Lung (tissue), 17 donors: ENCODE measurements at places on chromosomes 2 and 18. TPM values are rescaled to one million over a fixed set of nuclear protein-coding genes. Genes with fewer than 3 reads are reported as not detected.

ASXL3 gene
- 0.08 TPM for polyA plus RNA-seq

RBKS gene
- polyA plus RNA-seq: 4.9 TPM

RAX gene
- polyA plus RNA-seq: 0.02 TPM

DLX1 gene
- polyA plus RNA-seq: 0.05 TPM

C2orf92 gene
- polyA plus RNA-seq: 1.8 TPM

C2orf72 gene
- polyA plus RNA-seq: 0.28 TPM

ASAP2 gene
- 14.8 TPM for polyA plus RNA-seq

LOXL3 gene
- polyA plus RNA-seq: 2.9 TPM

MAP3K19 gene
- polyA plus RNA-seq: 2.9 TPM

CD8B2 gene
- polyA plus RNA-seq: 0.13 TPM

KRCC1 gene
- polyA plus RNA-seq: 31.2 TPM

DNA sequence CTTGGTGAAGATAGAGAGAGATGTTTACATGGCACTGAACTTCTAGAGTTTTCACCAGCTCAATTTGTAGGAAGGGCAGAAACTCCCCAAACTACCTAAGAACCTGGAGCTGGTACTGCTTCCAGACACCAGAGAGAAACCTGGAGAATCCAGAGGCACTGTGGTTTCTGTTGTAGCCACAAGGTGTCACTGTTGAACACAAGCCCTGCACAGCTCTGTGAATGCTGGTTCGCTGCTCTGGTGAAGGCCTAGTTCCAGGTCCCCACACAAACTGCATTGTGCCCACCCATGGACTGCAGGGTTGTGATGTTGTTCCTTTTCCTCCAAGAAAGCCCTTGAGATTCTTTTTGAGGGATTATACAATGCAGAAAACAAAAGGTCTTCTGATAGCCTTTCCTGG, 150.5 kb upstream of the HS6ST1 start:
- H3K4me3 ChIP-seq: no peak overlapping the region
- H3K4me1 ChIP-seq: peaks cover 7% of the 10 kb centered on the region
- DNase-seq: no peak
- no peak overlapping the region for H3K27ac ChIP-seq
- H3K36me3 ChIP-seq: no peaks in the 10 kb centered on the region

DNA sequence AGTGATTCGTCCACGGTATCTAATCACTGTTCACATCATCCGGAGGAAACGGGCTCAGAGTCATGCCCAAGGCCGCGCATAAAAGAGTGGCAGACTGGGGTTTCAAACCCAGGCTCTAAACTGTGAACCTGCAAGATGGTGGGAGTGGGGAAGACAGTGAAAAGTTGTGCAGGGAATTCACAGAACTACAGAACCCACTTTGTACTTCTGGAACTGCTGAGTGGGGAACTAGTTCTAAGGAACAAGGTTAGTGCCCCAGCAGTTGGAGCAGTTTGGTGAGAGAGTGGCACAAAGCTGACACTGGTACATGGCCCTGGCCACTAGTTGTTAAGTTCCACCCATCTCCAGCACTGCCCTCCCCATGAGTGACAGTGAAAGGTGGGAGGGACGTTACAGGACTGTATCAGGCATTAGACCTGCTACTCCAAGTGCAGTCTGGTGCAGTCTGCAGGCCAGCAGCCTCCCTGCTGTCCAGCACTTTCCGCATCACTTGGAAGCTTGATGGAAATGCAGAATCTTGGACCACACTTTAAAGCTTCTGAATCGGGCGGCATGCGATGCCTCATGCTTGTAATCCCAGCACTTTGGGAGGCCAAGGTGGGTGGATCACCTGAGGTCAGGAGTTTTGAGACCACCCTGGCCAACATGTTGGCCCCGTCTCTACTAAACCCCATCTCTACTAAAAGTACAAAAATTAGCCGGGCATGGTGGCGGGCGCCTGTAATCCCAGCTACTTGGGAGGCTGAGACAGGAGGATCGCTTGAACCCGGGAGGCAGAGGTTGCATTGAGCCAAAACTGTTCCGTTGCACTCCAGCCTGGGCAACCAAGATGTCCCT, 47.3 kb downstream of the C2orf42 start:
- H3K36me3 ChIP-seq: no peaks in the 10 kb centered on the region
- DNase-seq: peak; percentile 75
- peak overlapping the region; percentile 82 for H3K27ac ChIP-seq
- H3K4me3 ChIP-seq: no peak overlapping the region
- peaks cover 8% of the 10 kb centered on the region for H3K4me1 ChIP-seq
- H3K27me3 ChIP-seq: no peaks in the 10 kb centered on the region

DNA sequence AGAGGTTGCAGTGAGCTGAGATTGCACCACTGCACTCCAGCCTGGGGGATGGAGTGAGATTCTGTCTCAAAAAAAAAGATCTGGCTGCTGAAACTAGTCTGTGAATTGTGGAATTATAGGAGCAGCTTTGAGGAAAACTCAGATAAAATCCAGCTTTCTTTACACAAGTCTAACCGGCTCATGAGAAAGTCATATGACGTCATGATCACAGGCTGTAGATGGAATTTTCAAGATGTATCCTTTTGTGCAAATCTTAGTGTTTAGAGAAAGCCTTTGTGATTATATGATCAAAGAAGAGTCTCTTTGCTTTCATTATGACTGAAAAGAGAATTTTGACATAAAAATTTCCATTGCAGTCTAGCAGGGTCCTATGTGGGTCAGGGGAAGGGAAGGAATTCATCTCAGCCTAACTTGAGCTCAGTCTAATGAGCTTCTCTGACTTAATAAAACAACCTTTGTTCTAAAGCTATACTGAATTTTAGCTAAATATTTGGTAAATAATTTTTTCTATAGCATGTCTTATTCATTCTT, 90.2 kb upstream of the NCK2 start:
- H3K4me1 ChIP-seq: no peaks in the 10 kb centered on the region
- no peaks in the 10 kb centered on the region for H3K27me3 ChIP-seq
- DNase-seq: no peak
- no peaks in the 10 kb centered on the region for H3K36me3 ChIP-seq

DNA sequence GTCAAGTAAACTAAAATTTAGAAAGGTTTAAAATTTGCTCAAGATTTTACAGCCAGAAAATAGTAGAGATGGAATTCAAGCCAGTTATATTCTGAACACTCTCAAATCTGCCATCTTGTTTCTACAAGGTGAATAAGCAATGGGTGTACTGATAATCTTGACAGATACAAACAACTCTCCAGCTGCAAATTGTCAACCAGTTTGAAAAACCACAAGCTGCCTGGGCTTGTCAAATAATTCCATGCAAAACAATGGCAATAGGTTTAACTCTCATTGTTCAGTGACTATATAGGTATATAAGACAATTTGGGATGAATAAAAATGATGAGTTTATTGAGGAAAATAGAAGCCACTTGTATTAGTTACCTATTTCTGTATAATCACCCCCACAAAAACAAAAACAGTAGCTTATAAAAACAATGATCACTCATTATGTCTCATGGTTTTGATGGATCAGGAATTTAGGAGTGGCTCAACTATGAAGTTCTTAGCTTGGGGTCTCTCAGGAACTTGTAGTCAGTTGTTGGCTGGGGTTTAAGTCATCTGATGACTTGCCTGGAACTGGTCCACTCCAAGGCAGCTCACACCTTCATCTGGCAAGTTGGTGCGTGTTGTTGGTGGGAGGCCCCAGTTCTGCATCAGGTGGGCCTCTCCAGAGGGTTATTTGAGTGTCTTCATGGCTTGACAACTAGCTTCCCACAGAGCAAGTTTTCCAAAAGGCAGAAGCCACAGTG, 12.6 kb upstream of the EVA1A start:
- H3K4me3 ChIP-seq: no peak overlapping the region
- no peak for DNase-seq
- no peaks in the 10 kb centered on the region for H3K36me3 ChIP-seq
- no peak overlapping the region for H3K27ac ChIP-seq
- no peaks in the 10 kb centered on the region for H3K27me3 ChIP-seq
- H3K4me1 ChIP-seq: no peaks in the 10 kb centered on the region

- H3K4me1 ChIP-seq: peaks cover 16% of the 10 kb centered on the region
- H3K36me3 ChIP-seq: no peaks in the 10 kb centered on the region
- DNase-seq: no peak
- no peak overlapping the region for H3K27ac ChIP-seq
Measured at GRCh38 chr2:8414946-8415879, 266.6 kb upstream of the ID2 start.

- no peaks in the 10 kb centered on the region for H3K27me3 ChIP-seq
- no peak overlapping the region for H3K27ac ChIP-seq
- peak; percentile 43 for DNase-seq
Measured at GRCh38 chr2:197674591-197674990, 796 bp downstream of the RFTN2 start.

DNA sequence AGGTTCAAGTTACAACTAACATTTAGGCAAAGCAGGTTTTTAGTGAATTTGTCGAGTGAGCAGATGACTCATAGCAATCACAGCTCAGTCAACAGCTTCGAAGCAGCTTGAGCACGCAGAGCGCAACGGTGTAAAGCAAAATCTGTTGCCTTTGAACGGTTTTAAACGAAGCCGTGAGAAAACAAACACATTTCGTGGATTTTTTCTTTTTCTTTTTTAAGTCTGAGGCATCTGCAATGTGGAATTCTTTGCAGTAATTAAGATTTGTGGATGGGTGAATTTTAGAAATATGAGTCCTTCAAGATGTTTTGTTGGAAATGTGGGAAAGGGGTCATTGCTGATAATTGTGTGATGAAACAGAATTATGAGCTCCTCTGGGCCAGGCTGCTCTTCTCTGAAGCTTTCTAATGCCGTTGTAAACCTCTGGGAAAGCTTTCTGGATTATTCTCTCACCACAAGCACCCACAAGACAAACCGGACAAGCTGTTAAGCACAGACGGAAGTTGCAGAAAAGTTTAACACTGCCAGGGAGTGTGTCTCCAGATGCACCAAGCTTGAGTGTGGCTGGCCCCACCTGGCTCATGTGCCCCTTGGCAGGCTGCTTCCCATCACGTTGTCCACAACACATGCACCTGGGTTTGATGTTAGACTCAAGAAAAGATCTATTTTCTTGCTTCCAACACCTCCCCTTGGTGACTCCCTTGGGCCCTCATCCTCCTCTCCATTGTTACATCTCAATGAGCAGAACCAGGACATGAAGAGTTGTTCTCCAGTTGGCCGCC, 224.7 kb downstream of the ACKR3 start:
- H3K27ac ChIP-seq: no peak overlapping the region
- peak; percentile 90 for DNase-seq
- no peak overlapping the region for H3K4me3 ChIP-seq
- peaks cover 14% of the 10 kb centered on the region for H3K4me1 ChIP-seq
- no peaks in the 10 kb centered on the region for H3K36me3 ChIP-seq

DNA sequence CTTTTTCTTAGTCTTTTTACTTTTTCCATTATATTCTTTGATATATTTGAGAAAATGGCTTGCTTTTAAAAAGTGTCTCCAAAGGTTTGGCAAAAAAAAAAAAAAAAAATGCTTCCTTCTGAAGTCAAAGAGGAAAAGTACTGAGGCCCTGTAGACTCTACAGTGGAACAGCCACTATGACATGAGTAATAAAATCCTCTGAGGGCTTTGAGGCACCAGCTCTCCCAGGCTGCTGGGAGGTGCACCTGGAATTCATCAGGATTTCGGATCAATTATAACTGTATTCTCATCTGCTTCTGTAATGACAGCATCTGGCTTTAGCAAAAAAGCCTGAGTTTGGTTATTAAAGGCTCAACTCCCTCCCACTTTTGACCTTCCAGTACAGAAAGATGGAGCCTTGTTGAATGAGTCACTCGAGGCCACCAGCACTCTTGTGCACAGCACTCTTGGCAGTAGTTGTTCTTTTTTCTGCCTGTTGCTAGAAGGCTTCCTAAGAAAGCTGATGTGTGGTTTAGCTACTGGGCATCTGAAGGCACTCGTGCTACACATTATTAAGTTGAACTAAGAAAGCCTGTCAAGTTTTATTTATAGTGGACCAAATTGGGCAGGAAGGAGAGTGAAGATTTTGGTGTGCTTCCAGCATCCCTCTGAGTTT, 131.3 kb downstream of the PRPF40A start:
- H3K27me3 ChIP-seq: no peaks in the 10 kb centered on the region
- DNase-seq: no peak
- H3K4me3 ChIP-seq: no peak overlapping the region
- H3K4me1 ChIP-seq: no peaks in the 10 kb centered on the region
- H3K36me3 ChIP-seq: peaks cover 5% of the 10 kb centered on the region

GRCh38 chr2:169599568-169599967, 15.4 kb downstream of the PPIG start:
- H3K27ac ChIP-seq: no peak overlapping the region
- H3K4me1 ChIP-seq: no peaks in the 10 kb centered on the region
- H3K27me3 ChIP-seq: no peaks in the 10 kb centered on the region
- H3K36me3 ChIP-seq: peaks cover 3% of the 10 kb centered on the region
- H3K4me3 ChIP-seq: no peak overlapping the region

- DNase-seq: no peak
- H3K4me1 ChIP-seq: no peaks in the 10 kb centered on the region
- no peaks in the 10 kb centered on the region for H3K27me3 ChIP-seq
- H3K27ac ChIP-seq: no peak overlapping the region
- no peak overlapping the region for H3K4me3 ChIP-seq
Measured at GRCh38 chr2:64919261-64919660, 69.9 kb upstream of the SLC1A4 start.

GRCh38 chr18:52730972-52731619, 391.1 kb downstream of the DCC start:
- H3K4me1 ChIP-seq: no peaks in the 10 kb centered on the region
- DNase-seq: no peak
- no peaks in the 10 kb centered on the region for H3K36me3 ChIP-seq
- H3K4me3 ChIP-seq: no peak overlapping the region

GRCh38 chr2:38436227-38436664, 59.2 kb upstream of the ATL2 start:
- no peak for DNase-seq
- no peak overlapping the region for H3K4me3 ChIP-seq
- no peaks in the 10 kb centered on the region for H3K4me1 ChIP-seq
- H3K27me3 ChIP-seq: no peaks in the 10 kb centered on the region
- no peak overlapping the region for H3K27ac ChIP-seq

GRCh38 chr2:68188831-68189230, 31.1 kb downstream of the PNO1 start:
- H3K27ac ChIP-seq: no peak overlapping the region
- no peak for DNase-seq
- no peaks in the 10 kb centered on the region for H3K27me3 ChIP-seq

DNA sequence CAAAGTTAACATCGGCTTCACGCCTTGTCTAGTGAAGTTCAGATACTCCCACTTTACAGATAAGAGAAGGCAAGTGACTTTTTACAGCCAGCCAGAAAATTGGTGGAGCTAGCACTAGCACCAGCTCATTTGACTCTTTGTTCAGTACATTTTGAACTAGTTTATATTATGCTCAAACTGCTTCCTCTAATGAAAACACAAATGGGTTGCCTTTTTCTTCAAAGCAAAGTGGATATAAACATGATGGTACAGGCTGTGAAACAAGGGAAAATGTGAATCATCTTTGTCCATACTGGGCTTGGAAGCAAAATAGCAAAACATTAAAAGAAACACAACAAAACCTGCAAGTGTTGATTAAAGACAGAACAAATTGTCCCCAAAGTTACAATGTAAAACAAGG, 99.6 kb upstream of the LHCGR start:
- no peak overlapping the region for H3K27ac ChIP-seq
- no peaks in the 10 kb centered on the region for H3K4me1 ChIP-seq
- no peaks in the 10 kb centered on the region for H3K36me3 ChIP-seq
- no peak for DNase-seq
- H3K4me3 ChIP-seq: no peak overlapping the region
- no peaks in the 10 kb centered on the region for H3K27me3 ChIP-seq

GRCh38 chr2:155687181-155687580, 645.3 kb downstream of the NR4A2 start:
- no peaks in the 10 kb centered on the region for H3K4me1 ChIP-seq
- DNase-seq: no peak
- no peaks in the 10 kb centered on the region for H3K36me3 ChIP-seq
- H3K27me3 ChIP-seq: no peaks in the 10 kb centered on the region
- H3K4me3 ChIP-seq: no peak overlapping the region
- no peak overlapping the region for H3K27ac ChIP-seq

- no peaks in the 10 kb centered on the region for H3K36me3 ChIP-seq
- no peak overlapping the region for H3K4me3 ChIP-seq
- H3K27ac ChIP-seq: no peak overlapping the region
Measured at GRCh38 chr2:168439536-168439935, 16.5 kb upstream of the CERS6 start.
